Upper lobe of right lung (tissue), 1 donor: ENCODE measurements at places on chromosomes 13 and 19.

- DNase-seq = no peak
Measured at GRCh38 chr19:40400559-40400958, 10.6 kb upstream of the HIPK4 start.

DNA sequence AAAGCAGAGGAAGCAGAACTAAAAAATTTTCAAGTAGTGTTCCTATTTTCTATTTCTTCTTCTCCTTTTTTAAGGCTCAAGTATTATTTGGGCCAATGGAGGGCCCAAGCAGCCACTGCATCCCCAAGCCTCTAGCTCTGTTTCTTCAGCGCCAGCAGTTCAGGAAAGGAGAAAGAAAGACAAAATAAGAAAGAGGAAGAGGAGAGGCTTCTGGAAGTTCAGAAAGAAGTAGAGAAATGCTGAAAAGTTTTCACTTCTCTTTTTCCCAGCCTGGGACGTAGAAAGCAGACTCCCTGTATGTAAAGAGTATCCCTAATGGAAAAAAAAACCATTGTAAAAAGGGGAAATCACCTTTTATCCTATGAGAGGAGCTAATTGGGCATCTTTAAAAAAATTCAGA lies 165.5 kb upstream of the KLF12 start:
- no peak for DNase-seq

DNA sequence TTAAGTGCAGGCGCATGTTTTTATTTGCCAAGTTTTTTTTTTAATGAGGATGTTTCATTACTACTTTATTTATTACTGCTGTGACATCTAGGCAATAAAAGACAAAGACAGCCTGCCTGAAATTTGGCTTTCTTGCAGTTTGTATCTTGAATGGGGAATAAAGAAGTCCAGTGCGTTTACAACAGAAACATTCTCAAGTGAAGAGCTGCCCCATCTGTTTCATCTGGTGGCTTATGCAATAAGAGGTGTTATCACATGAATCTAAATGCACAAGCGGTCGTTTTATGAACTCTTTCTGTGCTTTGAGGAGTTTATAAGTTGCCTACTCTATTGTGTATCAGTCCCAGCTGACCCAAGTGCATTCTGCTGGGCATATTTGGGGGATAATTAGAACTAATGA lies 12.6 kb upstream of the MAB21L1 start:
- DNase-seq = no peak

DNA sequence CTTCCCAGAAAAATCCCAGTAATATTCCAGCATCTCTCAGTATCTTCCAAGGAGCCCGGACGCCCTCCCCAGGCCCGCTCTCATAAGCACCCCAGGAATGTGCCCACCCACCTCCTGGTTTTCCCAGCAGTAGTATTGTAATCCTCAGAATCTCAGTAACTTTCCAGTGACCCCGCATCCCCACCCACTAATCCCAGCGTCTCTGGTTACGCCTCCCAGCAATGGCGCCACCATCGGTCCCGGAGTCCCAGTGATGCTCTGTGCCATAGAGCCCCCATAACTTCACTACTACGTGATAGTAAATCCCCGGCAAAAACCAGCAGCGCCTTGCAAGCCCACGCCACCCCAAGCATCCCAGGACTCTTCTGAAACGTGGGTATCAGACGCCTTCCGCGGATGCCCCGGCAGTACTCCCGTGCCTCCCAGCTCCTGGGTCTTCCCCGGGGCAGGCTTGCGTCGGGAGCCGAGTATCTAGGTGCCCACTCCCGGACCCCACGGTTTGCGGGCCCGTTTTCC lies 928 bp upstream of the PNPLA6 start:
- no peak for DNase-seq

DNA sequence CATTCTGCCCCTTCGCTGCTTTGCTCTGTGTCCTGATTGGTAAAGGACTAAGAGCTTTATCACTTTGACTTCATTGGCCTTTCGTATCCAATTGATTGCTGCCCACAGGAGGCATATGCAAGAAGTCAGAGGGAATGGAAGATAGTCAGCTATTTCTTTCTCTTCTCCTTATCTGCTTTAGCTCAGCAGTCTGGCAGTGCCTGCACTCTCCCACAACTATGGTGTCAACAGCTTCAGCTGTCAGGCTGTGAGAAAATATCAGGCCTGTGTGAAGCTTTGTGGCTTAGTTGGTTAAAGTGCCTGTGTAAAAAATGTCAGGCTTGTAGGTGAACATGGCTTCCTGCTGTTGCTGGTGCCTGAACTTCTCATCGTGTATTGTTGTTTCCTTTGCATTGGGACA lies 243.0 kb downstream of the PCDH17 start:
- DNase-seq = no peak

- peak; percentile 56 for DNase-seq
Measured at GRCh38 chr13:113076681-113077401, 28.8 kb upstream of the F7 start.
